ENCODE measurements at places on chromosomes 7 and 10.

DNA sequence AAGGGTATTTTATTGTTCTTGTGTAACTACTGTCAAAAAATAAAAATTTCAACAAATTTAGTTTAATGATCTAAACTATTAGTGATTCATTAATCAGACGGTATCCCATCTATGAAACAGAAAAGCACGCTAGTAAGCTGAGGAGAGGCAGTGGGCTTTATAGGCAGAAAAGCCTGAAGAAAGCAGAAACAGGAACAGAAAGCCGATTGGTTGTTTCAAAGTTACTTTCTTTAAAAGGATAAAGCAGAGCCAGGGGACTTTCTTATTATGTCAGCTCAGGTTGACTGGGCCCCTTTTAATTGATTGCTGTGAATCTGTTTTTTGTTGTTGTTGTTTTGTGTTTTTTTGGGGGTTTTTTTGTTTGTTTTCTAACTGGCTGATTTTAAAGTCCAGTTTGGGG is 105.5 kb downstream of the TES start:
- no peak for DNase-seq

- DNase-seq = peak; percentile 92
Observed at GRCh38 chr7:22561321-22561811, 61.4 kb upstream of the STEAP1B start.

DNA sequence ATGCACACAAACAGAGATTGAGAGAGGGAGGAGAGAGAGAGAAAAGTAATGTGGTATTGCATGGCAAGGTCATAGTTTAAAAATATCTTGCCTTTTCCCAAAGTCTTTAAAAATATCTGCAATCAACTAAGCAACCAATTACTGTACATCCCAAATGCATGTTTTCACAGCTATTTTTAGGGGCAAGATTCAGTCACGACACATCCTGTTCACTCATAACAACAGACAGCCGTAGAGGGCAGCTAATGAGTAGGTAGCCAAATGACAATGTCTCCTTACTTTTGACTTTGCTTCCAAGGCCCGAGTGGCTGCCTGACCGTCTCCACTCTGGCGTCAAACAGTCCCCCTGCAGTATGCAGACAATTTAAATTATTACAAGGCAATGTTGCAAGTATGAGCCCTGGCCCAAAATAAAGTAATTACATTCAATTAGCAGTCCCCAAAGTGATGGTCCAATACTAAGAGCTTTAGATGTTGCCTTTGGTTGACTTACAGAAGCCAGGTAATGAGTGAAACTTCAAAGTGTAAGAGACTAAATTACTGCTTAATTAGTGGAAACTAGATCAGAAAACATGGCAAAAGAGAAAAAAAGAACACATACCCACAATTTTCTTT is 162.9 kb downstream of the MBL2 start:
- DNase-seq = no peak

GRCh38 chr7:71996141-71996540 is 416.0 kb downstream of the CALN1 start:
- no peak for DNase-seq

DNA sequence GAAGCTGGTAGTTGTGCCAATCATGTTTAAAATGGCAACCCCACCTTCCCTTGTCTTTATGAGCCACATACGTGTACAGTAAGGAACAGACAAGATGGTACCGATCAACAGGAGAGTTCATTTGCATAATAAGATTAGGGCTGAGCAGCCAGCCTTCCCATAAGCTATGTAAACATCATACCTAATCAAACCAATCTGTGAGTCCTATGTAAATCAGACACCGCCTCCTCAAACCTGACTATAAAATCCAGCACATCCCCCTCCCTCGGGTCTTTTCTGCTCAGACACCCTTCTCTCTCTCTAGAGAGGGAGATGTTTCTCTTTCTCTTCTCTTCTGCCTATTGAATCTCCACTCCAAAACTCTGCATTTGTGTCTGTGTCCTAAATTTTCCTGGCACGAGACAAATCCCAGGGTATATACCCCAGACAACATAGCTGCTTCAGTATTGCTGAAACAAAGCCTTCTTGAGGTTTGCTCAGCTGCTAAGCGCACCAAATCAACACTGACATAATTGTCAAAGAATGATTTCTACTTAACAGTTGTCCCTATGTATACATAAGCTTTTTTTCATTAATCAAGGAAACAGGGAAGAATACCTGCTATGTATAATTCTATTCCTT is 279.2 kb downstream of the THSD7A start:
- DNase-seq = no peak

DNA sequence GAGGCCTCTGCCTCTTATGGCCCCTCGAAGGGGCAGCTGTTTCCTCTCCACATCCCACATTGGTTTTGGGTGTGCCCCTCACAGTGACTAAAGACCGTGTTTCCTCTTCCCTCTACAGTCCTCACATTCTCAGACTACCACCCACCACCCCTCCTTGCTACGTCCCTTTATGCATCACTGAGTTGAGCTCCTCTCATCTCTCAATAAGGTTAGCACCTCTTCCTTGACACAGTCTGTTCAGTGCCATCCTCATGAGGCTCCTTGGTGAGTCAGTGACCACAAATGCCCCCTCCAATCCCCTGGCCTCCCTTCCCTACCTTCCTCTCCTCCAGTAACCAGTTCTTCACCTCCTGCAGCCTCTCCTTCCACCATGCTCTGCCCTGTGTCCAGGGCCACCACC is 239.1 kb upstream of the MYO3A start:
- no peak for DNase-seq

DNA sequence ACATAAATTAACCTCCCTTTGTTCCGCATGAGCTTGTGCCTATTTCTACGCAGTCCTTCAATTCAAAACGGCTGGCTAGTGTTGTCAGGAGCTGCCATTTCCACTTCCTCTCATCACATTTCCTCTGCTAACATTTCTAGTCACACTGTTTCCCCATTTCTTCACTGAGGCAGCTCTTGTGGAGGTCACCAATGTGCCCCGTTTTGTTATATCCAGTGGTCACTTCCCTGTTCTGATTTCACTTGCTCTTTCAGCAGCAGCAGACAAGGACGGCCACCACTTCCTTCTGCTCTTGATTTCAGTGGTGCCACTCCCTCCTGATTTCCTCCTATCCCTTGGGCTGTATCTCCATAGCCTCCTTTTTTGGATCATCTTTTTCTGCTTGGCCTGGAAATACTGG is 64.8 kb upstream of the SEC61G start:
- no peak for DNase-seq

DNA sequence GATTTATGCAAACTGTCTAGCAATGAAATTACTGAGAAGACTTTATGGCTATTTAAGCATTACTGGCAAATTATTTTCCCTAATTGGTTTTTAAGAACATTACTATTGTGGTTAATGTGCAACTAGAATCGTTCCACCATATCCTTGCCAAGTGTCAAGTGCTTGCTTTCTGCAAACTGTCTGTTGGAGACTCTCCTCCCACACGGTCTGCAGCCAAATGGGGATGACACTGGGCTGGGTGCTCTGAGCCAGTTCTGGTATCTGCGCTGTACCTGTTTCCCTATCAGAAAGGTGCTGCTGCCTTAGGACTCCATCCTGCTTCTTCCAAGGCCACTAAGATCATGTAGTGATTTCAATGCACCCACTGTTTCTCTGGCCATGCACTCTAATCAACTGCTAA is 110.4 kb downstream of the RAMP3 start:
- DNase-seq = no peak

DNA sequence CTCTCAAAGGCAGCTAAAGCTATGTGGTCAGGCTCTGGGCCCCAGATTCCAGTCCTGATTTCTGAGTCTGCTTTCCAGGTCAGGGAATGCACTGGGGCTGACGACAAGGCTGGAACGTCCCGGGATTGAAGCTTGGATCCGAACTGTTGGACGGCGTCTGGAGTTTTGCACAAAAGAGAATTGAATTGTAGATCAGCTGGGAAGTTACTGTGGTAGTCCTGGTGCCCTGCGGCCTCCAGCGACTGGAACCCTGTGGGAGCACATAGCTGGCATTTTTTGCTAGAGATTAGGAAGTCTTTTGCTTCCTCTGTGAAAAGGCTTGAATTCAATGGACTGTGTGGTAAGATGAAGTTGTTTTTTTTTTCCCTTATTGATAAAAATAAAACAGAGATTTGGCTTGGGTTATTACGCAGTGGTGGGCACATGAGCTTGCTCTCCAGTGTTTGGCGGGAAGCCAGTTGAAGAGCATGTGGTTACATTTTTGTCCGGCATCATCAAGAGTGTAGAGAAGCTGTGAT is at the start of gene HK1:
Gene HK1, plus strand, starts transcription at position 51 of the 518 bp plus-strand sequence.
- no peak for DNase-seq

DNA sequence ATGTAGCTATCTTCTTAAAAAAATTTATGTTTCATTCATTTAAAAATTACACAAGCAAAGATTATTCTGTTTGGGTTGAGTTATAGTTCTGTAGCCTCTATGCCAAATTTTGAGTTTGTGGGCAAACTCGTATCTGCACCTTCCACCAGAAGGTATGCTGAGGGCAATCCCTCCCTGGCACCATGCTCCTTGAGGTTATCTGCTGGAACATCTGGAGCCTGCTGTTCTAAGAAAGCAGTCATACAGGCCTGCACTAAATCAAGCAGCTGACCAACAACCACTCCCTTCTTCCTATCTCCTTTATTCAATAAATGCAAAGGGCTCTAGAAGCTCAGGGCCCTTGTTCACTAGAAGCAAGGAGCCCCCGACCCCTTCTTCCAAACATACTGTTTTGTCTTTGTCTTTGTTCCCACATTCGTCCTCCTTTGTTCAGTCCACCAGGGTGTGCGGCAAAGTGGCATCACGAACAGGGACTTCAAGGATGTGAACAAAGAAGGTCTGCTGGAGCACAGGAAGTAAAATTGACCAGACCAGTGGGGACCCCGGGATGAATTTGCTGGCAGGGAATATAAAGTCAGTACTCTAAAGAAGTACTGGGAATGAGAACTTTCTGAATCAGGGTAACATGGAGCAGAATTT is 36.4 kb downstream of the OR13A1 start:
- DNase-seq = no peak

DNA sequence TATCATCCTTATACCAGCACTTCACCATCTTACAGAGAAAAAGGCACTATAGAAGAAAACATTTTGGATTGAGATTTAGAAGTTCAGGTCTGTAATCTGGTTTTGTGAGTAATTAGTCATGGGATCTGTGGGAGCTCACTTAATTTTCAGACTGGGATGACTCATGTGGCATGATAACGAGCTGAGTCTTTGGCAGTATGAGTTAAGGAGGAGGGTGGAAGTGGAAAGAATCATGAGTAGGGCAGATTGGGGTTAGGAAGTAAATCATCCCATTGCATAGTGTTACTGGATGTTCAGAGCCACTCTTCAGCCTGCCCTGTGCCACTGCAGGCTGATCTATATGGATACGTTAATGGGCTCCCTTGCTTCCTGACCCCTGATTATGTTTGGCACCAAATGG is 64.9 kb downstream of the ZNF92 start:
- DNase-seq = peak; percentile 37

DNA sequence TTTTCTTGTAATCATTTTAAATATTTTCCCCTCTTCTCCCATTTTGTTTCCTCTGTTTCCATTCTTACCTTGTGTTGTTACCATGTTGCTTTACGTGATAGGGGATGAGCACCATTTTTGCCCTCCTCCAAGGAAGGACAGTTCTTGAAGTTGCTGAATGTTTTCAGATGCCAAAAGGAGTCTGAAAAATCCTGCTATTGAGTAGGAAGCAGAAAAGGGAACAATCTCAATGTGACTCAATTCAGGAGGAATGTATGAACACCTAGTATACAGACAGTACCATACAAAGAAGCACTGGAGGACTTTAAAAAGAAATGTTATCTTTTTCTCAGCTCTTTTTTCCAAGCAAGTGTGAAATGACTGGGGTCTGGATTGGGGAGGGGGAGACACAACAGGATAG is 5.1 kb upstream of the NAMPT start:
- DNase-seq = no peak

- no peak for DNase-seq
Observed at GRCh38 chr7:15581352-15581951, 19.6 kb upstream of the AGMO start.

DNA sequence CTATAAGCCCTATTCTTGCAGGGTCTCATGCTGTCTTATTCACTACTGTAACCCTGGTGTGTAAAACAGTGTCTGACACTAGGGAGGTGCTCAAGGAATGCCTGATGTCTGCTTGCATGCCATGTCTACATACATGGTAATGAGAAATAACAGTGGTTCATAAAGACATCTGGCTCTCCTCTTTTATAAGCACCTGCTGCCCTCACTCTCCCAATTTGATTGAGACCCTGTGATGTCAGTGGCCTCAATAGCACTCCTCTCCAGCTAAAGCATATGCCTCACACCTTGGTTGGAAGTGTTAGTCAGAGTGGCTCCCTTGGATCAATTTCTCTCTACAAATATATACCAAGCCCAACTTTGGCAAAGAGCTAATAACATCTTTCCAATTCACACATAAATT is 30.6 kb downstream of the ANK3 start:
- DNase-seq = no peak

DNA sequence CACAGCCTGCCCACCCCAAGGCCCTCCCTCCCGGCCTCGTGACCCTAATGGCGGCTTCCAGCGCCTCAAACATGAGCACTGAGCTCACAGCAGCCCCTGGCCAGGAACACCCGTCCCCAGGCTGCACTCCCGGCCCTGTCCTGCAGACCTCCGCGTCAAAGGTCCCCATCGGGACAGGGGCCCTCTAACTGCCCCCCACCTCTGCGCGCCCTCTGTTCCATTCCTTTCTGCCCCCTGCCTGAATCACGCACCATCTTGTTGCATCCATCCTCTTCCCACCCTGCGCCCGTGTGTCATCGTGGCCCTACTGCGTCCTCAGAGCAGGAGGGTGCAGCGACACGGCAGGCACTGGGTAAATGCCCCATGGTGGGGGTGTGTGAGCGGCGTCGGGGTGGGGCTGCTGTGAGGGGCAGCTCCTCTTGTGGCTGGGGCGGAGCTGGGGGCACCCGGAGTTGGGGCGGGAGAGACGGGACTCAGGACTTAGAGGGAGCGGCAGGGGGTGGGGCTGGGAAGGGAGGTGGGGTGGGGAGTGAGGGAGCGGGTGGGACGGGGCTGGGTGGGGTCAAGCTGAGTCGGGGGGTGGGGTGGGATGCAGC is 13.4 kb downstream of the SLC29A4 start:
- DNase-seq = no peak

- no peak for DNase-seq
Observed at GRCh38 chr7:40822861-40823260, 688.1 kb downstream of the SUGCT start.

- DNase-seq = no peak
Observed at GRCh38 chr10:5470062-5470751, 29.2 kb downstream of the CALML5 start.

Data from glomerular endothelial cell (primary cell).